ENCODE measurements at places on chromosomes 12 and 14.
A peak's percentile ranks its signal among the peaks of the same experiment; 100 is the strongest.

DNA sequence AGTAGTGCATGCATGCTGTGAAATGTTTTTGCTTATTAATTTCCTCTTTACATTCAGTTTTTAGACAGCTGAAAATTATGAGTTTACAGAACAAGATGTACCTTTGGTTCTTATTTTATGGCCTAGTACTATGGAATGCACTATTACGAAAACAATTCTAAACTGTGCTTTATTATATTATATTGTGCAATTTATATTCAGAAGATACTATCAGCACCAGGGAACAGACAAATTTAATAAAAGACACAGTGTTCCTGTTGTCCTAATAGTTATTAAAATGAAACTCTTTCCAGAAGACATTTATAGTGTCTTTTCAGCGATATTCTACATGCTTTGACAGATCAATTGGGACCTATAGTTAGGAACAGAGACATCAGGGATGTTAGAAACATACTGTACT is 427.3 kb downstream of the BTG1 start:
- DNase-seq = no peak

- DNase-seq = no peak
Observed at GRCh38 chr12:79200176-79200575, 335.6 kb downstream of the SYT1 start.

DNA sequence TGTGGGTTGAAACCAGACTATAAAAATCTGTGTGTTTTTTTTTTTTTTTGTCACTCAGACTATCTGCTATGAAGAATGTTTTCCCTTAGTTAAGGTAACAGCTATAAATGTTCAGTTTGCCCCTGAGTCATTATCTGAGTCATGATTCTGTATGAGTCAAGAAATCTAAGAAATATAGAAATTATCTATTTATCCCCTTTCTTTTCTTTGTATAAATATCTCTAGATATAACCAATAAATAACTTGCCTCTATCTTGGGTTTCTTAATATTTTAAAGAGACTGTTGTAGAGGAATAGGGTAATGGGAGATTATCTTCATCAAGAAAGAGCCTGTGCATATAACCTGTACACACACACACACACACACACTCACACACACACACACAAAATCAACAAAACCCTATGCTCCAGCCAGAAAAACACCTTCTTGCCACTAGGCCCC is 161.7 kb upstream of the EEA1 start:
- DNase-seq = no peak

DNA sequence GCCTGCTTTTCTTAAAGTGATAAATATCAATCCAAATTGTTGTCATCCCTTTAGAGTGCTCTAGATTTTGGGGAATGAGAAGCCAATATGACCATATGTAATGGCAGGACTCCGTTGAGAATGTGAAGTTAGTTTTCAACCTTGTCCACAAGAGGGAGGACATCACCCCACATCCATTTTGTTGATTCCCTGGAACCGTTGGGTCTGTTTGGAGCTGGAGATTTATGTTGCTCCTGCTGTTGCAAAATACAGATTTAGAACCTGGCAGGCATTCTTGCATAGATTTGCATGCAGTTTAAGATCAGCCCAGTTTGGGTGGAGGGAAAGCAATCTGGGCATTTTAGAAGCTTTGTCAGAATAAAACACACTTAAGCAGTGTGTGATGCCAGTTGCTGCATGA is 620.1 kb downstream of the NRXN3 start:
- DNase-seq = no peak

DNA sequence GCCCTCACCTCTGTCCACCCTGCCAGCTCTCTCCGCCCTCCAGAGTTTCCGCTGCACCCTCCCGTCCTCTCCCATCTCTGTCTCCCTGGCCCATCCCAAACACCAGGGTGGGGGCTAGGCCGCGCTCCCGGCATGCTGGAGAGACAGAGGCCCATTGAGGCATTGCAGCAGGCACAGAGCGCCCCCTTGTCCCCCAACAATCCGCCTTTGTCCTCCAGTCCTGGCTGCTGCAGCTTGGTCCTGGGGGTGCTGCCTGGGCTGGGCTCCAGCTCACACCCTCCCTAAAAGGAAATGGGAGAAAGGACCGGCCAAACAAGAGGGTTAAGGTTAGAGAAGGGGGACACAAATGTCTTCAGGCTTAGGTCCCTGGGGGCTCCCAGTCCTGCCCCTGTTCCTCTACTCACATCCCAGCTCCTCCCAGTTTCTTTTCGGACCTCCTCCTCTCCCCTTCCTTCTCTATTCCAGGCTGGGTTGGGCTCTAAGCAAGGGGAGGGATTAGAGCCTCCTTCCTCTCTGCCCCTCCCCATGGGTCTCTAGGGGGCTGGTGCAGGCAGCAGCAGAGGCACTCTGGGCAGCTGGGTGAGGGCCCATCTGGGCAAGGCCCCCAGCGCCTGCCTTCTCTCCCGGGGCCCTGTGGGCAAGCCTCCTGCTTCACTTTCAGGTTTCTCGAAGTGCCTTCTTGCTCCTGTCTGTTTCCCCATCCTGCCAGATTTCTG is at the start of gene CMTM5:
Gene CMTM5 (plus strand): TSS at position 565 of the 716 bp plus-strand sequence. CDS start 206 bp downstream, outside the sequence.
- no peak for DNase-seq

DNA sequence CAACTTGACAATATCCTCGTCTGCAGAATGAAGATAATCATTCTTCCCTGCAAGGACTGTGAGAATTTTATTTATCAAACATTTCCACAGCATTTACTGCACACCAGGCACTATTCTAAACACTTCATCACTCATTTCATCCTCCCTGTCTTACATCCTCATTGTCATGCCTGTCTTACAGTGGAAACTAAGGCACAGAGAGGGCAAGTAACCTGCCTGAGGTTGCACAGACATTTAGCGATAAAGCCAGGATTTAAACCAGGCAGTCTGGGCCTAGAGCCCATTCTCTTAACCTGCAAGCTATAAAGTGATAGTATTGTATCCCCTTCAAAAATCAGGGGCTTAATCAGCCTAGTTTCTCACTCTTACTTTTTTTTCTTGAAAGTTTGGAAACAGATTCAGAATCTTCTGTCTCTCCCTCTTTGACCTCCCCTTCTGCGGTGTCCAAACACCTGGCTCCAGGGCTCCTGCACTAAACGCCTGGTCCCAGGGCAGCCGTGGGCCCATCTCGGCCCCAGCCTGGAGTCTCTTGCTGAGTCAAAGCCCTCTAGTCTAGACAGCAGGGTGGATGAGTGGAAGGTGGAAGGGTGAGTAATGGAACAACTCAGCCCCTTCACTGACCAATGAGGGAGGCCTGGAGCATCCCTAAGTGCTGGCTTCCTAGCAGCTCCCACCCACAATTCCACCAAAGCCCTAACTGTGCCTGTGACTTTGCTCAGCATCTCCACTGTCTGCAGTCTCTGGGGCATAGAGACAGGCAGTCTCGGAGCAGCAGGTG is 12.5 kb downstream of the ISM2 start:
- peak; percentile 85 for DNase-seq

- no peak for DNase-seq
Observed at GRCh38 chr12:62878211-62878610, 56.7 kb downstream of the PPM1H start.
